ENCODE measurements at places on chromosomes 5 and 9. TPM values are rescaled to one million over a fixed set of nuclear protein-coding genes. Genes with fewer than 3 reads are reported as not detected.

C5orf52 gene
- not detected for total RNA-seq

MEIKIN gene
- total RNA-seq, result not detected

TAF11L5 gene
- total RNA-seq, result not detected

OR1L6 gene
- not detected for total RNA-seq

NAIP gene
- total RNA-seq, result 5.5 TPM

LCN9 gene
- not detected for total RNA-seq

UBE2QL1 gene
- 0.38 TPM for total RNA-seq

RECK gene
- total RNA-seq, result 2.0 TPM

SPRY4 gene
- total RNA-seq, result 6.9 TPM

LCN2 gene
- 2.7 TPM for total RNA-seq

GRCh38 chr9:34526026-34526425, 3.2 kb upstream of the ENHO start:
- DNase-seq, result no peak

GRCh38 chr5:152113401-152113800, 188.8 kb upstream of the GLRA1 start:
- no peak for DNase-seq

GRCh38 chr9:6109986-6110385, 94.6 kb upstream of the RANBP6 start:
- DNase-seq, result no peak

GRCh38 chr9:10238087-10238486, 374.7 kb downstream of the PTPRD start:
- DNase-seq, result no peak

DNA sequence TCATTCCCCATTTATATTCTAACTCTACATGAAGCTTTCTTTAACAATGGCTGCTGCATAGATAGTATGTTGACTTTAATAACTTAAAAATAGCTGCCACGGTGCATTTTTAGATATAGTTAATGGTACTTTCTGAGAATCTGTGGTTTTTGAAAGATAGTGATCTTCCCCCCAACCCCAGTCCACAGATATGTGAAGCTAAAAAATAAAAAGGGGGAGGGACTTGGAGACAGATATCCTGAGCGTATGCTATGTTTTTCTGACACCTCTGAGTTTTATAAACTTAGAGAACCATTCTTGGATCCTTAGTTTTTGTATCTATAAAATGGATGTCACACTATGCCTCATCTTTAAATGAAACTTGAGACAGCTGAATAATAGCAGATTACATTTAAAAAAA, 120.5 kb downstream of the SNX18 start:
- DNase-seq, result no peak

DNA sequence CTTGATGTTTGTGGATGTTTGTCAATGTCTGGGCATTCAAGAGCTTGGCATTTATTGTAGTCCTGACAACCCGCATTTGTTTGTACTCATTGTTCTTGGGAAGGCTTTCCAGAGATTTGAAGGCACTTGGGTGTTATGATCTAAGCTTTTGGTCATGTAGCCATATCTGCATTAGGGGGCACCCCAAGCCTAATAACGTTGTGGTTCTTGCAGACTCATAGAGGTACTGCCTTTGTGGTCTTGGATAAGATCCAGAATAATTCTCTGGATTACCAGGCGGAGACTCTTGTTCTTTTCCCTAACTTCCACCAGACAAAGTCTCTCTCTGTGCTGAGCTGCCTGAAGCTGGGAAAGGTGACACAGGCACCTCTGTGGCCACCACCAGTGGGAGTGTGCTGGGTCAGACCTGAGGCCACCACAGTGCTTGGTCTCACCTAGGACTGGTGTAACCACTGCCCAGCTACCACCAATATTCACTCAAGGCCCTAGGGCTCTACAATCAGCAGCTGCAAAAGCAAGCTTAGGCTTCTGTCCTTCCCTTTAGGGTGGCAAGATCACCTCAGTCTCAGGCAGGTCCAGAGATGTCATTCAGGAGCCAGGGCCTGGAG, 144.4 kb upstream of the TAS2R1 start:
- DNase-seq, result no peak

GRCh38 chr5:168295574-168296201, 4.2 kb downstream of the WWC1 start:
- no peak for DNase-seq

GRCh38 chr5:95713960-95714710, 17.0 kb upstream of the RHOBTB3 start:
- DNase-seq, result no peak
